ENCODE measurements at places on chromosomes 6 and 20. TPM values are rescaled to one million over a fixed set of nuclear protein-coding genes. Genes with fewer than 3 reads are reported as not detected.

Gene PLAGL2
- total RNA-seq, result 3.6 TPM

Gene MLIP
- total RNA-seq, result 83.2 TPM

Gene WFDC12
- total RNA-seq, result not detected

Gene LY6G6C
- total RNA-seq, result not detected
